T-helper 9 cell (primary cell): ENCODE measurements at places on chromosomes 2 and 18.
A peak's percentile ranks its signal among the peaks of the same experiment; 100 is the strongest.

GRCh38 chr2:32783469-32783868, 155.6 kb downstream of the TTC27 start:
- DNase-seq: no peak

DNA sequence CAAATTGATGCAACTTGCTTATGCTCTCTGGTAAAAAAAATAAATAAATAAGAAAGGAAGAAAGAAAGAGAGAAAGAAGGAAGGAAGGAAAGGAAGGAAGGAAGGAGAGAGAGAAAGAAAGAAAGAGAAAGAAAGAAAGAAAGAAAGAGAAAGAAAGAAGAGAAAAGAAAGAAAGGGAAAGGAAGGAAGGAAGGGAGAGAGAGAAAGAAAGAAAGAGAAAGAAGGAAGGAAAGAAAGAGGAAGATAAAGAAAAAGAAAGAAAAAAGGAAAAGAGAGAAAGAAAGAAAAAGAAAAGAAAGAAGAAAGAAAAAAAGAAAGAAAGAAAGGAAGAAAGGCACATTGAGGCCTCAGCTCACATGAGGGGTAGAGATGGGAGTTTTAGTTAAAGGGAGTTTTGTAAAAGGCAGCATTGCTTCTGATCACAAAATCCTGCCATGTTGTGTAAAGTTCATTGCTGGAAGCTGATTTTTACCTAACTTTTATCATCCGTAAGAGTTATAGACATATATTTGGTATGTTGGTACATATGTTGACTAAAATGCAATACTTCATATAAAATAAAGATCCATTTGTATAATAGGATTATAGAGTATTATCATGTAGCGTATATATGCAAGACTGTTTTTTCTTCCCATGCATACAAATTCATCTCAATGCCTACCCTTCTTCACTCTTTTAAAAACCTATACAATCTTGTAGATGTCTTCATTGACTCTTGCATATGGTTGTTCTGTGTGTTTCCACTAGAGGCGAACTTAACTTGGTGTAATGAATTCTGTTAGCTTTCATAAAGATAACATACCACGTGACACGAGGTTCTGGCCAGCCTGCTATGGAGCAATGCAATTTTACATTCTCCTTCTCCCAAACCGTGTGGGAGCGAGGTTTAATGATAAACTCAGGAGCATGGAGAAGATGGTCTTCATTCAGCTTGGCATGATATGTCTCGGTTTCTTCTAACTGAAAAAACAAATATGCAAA, 32.8 kb downstream of the MYOM1 start:
- no peak for DNase-seq

- no peak for DNase-seq
Observed at GRCh38 chr2:121723316-121723715, 13.4 kb downstream of the NIFK start.

- DNase-seq: no peak
Observed at GRCh38 chr2:204353823-204354222, 191.5 kb upstream of the PARD3B start.

- no peak for DNase-seq
Observed at GRCh38 chr18:61239051-61239450, 94.2 kb upstream of the CDH20 start.

DNA sequence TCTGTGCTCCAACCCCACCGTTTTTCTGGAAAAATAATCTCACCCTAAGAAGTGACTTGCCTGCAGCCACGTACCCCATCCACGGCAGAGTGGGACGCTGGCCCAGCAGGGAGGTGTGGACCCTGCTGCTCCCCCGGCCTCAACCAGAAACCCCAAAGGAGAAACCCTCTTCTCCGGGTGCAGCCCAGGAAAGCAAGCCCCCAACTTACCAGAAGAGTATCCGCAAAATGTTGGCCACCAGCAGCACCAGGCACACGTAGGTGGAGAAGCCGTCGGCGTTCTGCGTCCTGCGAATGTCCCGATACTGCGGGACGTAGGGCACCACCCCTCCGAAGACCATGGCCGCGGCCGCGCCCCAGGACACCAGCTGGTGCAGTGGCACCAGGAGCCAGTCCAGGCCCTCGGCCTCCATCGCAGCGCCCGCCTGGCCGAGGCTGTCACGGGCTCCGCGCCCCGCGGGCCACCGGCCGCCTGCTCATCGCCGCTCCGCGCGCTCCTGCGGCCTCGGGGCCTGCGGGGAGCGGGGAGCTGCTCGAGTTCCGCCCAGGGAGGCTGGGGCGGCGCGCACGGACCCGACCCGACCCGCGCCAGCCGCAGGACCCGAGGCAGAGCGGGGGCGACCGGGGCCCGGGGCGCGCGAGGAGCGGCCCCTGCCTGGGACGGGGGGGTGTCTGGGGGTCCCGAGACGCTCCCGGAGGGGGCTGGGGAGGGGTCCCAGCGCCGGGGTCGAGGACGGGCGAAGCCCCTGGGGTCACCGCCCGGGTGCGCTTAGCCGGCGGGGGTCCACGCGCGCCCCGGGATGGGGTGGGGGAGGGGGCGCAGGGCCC, 725 bp downstream of the SLC66A2 start:
- DNase-seq: peak; percentile 14

DNA sequence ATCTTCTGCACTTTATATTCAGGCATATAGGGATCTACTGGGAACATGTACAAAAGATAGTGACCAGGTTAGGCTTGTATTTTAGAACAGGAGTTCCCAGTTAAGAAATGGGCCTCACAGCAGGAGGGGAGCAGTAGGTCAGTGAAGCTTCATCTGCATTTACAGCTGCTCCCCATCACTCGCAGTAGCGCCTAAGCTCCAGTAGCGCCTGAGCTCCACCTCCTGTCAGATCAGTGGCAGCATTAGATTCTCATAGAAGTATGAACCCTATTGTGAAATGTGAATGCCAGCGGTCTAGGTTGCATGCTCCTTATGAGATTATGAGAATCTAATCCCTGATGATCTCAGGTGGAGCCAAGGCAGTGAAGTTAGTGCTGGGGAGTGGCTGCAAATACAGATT, 224.4 kb upstream of the CYRIA start:
- no peak for DNase-seq

DNA sequence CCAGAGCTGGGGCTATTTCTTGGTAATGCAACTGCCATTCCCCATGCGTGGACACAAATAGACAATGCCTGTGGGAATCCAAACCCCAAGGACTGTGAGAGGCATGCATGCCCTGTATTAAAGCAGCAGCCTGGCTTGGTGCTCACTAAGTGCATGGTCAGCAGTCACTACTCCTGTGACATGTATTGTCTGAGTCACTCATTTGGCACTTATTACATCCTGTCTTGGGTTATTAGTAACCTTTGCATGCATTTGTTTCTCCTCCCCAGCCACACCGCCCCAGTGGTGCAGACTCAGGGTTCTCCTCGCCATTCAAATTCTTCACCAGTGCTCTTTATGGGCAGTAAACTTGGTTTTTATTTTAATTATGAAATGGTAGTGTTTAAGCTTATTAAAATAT, 30.2 kb downstream of the PRKCE start:
- no peak for DNase-seq

DNA sequence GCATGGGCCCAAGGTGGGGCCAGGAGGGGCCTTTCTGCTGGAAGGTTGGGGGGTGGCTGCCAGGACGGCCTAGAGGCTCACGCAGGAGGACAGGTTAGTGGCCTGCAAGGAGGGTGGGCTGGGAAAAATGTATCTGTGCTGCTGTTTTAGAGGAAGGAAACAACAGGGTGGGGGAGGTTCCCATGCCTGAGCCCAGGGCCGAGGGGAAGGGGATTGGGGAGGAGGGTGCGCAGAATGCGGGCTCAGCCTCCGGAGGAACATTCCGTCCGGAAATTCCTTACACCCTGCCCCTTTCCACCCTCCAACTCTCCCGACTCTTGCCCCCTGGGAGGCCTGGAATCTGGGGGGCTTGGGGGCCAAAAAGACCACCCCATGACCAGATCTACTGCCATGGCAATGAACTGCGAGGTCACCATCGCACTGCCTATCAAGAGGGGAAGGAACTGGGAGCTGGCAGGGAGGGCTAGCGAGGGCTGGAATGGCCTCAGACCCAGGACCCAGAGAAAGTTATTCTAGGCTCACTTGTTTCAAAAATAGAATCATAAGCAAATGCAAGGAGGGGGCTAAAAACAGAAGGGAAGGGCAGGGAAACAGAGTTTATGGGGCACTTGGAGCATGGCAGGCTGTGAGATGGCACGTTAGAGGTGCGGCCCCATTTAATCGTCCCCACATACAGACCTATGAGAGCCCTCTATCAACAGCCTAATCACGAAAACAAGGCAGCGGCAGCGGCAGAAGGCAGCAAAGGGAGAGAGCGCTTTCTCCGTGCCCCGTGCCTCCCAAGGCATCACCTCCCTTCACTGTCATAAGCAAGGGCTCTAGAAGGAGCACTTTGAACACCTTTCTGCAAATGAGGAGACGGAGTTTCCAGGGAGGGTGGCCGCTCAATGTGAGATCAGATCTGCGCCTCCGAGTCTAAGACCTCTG, 90.4 kb downstream of the TNS1 start:
- no peak for DNase-seq

DNA sequence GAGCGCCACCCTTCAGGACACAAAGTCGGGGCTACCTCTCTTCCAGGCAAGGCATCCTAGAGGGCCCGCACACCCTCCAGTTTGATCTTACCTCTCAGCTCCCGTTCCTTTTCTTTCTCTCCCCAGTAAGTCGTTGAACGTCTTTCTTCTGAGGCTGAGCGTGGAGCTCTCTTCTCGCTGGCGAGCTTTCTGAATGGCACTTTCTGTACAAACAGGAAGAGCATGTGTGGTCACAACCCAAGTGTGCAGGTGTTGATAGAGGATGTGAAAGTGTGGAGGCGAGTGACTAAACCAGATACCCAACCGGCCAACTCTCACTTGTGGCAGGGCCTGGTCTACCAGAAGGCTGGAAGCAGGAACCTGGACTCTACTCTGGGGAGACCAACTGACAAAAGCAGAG, at the start of gene AFF3:
AFF3 (minus strand) TSS at position 198 of the 400 bp plus-strand sequence. CDS start 38,136 bp downstream, outside the sequence.
- DNase-seq: no peak
